ENCODE measurements at places on chromosomes 1 and 21.

DNA sequence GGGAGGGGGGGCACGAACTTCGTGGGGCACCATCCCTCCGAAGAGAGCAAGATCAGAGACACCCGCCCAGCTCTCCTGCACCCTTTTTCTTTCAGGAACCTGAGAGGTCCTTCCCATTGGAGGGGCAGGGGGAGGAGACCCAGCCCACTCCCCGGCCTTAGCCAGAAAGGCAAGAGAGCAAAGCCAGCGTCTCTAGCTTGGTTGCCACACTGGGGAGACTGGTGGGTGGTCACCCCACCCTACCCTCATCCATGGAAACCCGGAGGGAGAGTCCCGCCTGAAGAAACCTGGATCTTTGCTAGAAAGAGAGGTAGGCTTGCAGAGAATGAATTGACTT lies 246 bp downstream of the ATP2B4 start:
- no peak for DNase-seq

DNA sequence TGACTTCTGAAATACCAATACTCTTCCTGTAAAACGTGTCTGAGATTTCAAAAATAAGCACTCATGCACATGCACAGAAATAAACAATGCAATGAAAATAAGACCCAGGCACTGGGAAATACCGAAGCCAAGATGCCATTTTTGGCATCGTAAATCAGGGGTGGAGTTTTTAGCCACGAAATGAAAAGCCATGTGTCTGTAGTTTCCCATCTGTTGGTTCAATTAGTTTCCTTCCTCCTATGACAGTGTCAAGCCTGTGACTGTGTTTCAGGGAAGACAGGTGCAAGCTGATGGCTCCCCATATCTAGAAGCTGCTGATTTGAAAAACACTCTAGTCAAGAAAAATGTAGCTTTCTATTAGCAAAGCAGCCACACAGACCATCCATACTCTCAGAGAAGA lies 480.4 kb upstream of the CAMK1G start:
- no peak for DNase-seq

DNA sequence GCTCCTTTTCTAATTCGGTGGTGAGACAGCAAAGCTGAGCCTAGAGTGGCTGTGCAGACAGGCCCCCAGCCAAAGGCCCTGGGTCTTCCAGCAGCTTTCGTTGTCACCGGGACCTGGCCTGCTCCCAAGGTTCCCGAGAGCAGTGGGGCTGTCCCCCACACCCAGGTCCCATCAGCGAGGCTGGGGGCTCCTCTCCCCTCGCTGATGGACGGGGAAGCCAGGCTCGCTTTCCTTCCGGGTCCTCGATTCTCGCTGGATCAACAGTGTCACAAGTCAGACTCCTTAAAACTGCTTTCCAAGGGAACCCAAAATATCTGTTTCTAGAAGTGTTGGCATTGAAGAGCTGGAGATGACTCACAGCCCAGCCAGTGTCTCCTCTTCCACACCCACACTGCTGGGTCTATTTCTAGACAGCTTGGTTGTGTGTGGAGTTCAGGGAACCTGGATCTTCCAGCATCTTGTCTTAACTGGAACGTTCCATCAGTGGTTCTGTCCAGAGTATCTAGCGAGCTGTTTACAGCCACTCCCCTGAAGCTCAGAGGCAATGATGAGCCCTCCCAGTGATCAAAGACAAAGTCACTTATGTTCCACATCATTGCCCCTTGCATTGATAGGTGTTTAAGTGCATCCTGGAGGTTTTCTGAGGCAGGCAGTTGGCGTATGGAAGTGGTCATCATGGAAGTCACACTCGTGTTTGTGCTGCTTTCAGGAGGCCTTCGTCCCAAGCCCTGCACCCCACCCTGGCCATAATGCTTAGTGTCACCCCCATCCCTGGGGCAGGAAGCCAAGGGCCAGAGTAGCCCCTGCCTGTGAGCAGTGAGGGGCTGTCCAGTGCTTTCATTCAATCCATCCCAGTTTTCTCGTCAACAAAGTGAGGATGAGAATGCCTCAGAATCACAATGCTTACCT lies 35.2 kb downstream of the RRP1 start:
- no peak for DNase-seq

DNA sequence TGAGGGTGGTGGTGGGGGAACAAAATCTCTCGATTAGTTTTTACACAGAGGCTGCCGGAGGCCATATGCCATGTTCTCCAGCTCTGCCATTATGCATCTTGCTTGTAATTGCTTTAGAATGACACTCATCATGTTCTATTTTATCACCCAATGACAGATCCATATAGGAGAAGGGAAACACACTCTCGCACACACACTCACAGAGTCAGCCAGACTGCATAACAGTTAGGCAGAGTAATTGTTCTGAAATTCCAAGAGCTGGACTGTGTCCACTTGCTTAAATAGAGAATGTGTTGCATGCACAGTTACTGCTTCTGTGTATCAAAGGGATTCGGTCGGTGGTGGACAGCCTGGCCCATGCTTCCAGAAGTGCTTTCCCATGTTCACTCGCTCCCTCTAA lies 30.6 kb downstream of the KCND3 start:
- DNase-seq = no peak

DNA sequence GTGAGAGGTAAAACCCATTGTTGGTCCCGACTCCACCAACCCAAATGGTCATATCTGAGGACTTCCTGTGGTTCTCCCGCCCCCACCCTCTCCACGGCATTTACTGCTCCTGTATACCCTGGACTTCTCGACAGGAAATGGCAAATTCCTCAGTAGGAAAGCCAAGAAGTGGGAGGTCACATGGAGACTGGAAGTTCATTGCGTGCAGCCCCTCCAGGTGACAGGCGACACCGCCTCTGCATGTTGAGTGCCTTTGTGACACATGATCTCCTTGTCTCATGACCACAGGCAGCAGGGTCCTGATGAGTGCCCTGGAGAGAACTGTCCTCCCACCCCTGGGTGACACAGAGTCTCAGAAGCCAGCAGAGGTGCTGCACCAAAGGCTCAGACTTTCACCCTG lies 24.2 kb downstream of the ERG start:
- no peak for DNase-seq

DNA sequence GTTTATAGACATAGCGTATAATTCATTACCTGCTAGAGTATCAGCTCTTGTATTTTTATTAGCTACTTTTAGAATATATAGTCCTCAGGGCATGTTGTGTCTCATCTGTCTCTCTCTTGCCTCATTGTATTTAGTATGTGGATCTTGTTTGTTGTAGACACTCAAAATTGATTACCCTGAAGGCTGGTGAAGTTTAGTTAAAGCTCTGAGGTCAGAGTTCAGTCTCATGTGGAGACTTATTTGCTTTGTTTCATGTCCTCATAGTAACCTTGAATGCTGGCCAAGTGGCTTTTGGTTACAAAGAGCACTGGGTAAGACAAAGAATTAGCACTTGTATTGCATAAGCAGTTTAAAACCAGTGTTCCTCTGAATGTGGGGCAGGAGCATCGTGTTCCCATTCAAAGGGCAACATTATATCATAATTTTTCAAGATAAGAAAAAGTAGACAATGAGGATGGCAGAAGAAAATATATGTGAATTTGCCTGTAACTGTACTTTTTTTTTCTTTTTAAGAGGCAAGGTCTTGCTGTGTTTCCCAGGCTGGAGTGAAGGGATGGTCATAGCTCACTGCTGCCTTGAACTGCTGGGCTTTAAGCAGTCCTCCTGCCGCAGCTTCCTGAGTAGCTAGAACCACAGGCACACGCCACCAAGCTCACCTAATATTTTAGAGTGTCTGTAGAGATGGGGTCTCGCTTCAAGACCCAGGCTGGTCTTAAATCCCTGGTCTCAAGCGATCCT lies 17.4 kb downstream of the CNST start:
- DNase-seq = no peak

- DNase-seq = no peak
Observed at GRCh38 chr1:64060611-64061302, 142.7 kb upstream of the UBE2U start.

GRCh38 chr1:38615680-38616079 lies 243.9 kb downstream of the RRAGC start:
- DNase-seq = no peak

DNA sequence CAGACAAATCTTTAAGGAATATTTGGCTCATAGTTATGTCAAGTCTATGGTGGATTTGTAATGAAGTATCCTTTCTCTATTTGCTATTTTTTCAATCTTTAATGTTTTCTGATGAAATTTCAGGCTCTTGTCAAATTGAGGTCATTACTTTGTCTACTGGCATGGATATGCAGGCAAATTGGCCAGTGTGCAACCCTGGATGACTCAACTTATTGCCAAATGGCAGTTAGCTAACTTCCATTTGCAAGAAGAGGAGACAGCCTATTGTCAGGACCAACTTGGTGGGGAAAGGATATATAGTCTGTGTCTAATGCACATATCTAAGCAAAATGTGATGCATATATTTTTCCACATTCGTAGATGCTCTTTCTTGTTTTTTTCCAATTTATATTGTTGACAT lies 530.5 kb downstream of the PTBP2 start:
- DNase-seq = no peak

- DNase-seq = no peak
Observed at GRCh38 chr1:109885589-109885988, 25.1 kb upstream of the CSF1 start.

- peak; percentile 88 for DNase-seq
Observed at GRCh38 chr1:235327559-235328270, at the start of gene ARID4B. Gene ARID4B (minus strand): TSS chr1:235328179. CDS start chr1:235326919, 1,260 bp downstream.

GRCh38 chr1:75233302-75233929 lies 99.2 kb downstream of the LHX8 start:
- DNase-seq = peak; percentile 0

GRCh38 chr1:58652651-58653184 lies 47.1 kb downstream of the MYSM1 start:
- DNase-seq = peak; percentile 20

DNA sequence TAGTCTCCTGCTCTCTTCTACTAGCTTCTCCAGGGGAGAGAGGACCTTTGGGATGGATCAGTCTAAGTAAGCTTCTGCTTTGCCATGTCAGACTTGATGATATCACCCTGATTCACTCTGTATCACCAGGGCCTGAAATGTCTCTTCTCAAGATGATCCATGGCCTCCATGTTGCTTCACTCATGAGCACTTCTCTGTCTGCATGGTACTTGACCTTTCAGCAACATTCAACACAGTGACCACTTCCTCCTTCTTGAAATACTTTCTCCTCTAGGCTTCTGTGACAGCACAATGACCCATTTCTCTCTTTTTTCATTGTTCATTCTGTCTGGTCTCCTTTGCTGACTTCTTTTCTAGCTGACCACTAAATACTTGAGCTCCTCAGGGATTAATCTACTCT lies 35.3 kb upstream of the NGF start:
- DNase-seq = no peak

- DNase-seq = no peak
Observed at GRCh38 chr1:5981009-5981380, 11.2 kb downstream of the NPHP4 start.

GRCh38 chr1:178092878-178093493 lies 918 bp upstream of the RASAL2 start:
- DNase-seq = peak; percentile 50

DNA sequence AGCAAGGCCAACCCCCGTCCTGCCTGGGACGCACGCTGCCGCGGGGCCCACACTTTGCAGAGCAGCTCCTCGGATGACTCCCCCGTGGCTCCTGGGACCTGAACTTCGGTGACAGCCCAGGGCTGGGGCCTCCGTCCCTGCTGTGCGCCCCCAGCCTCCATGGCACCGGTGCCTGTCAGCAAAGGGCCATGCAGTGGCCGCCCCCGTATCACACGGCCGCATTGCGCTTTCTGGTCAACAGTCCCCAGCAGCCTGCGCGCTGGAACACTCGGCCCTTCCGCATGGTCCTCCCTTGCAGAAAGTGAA lies 18.0 kb downstream of the NADK start:
- no peak for DNase-seq

GRCh38 chr1:207027206-207027777 lies 5.3 kb downstream of the C1orf116 start:
- DNase-seq = no peak

GRCh38 chr1:90501281-90501680 lies 215.8 kb downstream of the BARHL2 start:
- DNase-seq = no peak

DNA sequence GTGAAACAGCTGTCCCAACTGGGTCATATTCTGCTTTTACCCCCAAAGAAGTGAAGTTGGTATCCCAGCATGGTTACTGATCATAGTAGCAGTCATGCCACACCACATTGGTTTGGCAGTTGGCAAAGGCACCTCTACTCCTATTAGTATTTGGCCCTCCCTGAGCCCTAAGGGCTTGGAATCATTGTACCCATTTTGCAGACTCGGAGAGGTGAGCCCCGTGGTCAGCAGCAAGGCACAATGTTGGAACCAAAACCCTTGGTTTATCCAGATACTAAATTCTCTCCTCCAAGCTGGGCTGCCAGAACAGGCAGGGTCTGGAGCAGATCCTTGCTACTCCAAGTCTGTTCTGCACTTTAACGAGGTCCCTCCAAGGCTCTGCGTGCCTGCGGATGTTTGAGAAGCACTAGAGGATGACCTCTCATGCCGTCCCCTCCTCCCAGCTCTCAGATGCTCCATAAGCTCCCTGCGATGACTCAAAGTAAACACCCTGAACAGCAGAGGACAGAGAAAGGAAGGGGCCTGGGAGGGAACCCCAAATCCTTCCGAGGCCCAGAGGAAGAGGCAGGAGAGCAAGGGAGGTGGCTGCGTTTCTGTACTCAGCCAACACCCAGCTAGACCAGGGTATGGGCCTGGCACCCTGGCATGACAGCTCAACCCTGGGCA lies 89.3 kb downstream of the PAX7 start:
- DNase-seq = no peak

DNA sequence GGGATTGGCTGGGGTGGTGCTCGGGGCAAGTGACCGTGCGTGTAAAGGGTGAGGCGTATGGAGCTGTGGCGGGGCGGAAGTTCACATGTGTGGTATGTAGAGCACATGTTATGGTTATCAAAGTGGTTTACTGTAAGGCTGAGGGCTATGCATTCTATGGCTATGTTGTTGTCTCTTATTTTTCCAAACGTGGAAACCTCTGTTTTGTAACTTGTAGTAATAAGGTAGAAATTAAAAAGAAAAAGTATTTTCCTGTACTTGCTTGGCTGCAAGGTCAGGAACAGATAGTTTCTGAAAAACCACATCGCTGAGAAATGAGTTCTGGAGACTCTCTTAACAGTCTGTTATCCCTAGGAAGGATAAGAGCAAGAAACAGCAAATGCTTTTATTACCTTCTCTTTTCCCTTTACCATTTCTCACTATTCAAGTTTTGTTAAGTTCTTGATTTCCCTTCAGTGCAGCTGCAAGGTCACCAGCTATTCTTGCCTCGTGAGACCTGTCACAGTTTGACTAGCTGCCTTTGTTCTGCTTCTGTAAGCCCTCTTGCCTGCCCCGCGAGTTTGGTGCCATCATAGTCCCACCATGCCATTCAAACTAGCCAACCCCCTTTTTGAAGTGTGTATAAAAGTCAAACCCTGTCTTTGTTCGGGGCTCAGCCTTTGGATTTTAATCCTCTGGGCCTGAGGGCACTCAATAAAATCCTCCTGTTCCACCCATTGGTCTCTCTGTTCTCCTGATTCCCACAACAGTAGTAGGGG lies 9.5 kb downstream of the RNU1-2 start:
- DNase-seq = no peak

All from anterior cingulate cortex (tissue), 58 donors.